ENCODE measurements at places on chromosomes 13 and 19.

DNA sequence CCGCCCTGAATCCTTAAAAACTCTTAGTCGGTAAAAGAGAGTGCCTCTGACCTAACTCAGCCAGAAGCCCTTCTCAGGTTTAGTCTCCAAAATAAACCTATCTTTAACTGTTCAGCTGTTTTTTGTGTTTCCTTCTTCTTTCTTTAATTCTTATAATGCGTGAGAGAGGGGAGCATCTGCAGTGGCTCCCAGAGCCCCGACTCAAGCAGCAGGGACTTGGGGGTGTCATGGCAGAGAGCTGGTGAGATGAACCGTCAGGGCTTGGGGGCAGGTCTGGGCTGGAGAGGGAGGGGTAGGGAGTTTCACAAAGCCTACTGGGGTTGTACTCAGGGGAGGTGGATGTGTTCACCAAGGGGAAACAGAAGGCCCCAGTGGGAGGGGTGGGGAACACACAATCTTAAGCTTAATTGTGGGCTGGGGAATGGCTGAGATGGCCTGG, 16.8 kb upstream of the SIGLEC6 start:
- DNase-seq, result no peak

GRCh38 chr13:106597749-106598395, 29.9 kb upstream of the ARGLU1 start:
- DNase-seq, result no peak

DNA sequence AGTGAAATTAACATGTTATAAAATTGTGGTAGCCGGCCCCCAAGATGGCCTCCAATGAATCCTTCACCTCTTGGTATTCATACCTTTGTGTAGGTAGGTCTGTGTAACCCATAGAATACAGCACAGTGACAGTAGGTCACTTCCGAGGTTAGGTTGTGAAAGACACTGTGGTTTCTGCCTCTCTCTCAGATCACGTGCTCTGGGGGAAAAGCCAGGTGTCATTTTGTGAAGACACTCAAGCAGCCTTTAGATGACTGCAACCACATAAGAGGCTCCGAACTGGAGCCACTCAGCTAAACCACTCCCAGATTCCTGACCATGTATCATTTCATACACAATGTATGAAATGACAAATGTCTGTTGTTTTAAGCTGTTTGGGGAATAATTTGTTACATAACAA, 9.8 kb upstream of the USPL1 start:
- peak; percentile 17 for DNase-seq

DNA sequence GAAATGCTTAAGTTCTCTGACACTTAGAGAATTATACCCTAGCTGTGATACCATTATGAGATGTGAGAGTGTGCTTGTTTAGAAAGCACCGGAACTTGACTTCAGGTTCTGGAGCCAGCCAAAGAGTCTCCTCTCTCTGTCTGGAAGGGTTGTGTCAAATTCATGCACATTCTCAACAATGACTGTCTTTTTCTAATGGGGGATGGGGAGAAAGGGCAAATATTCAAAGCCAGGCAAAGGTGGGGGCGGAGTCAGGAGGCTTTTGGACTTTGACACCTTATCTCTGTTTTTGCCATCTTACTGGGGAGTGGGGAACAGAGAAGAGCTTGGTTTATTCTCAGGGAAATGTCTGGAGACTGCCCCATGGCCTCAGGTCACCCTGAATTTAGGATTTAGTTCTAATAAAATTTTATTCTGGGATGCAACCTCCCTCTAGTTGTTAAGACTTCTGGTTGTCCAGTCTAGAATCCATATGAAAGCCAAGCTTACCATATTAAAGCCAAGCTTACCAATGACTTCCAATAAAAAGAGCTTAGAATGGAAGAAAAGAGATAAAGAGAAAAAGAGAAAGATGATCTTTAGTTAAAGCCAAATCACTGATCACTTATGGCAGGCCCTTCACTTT, 28.2 kb upstream of the KPNA3 start:
- DNase-seq, result no peak

DNA sequence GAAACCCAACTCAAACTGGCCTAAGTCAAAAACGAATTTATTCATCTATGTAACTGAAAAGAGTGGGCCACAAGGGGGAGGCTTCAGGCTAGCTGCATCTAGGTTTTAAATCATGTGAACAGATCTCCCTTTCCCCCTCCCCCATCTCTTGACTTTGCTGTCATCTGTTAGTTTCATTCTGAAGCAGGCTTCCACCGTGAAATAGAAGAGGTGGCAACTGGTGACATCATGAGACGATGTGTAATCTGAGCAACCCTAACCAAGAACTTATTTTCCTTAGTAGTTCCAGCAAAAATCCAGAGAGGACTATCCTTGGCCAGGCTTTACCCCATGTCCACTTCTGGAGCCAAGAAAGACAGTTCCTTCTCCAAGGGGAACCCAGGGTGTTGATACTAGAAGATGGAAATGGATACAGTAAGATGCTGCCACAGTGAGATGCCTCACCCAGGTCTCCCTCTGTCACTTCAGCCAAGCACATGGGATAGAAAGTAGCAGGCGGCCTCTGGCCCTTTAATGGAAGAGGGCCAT, 9.4 kb downstream of the SAMD4B start:
- no peak for DNase-seq

- DNase-seq, result peak; percentile 21
Observed at GRCh38 chr19:2455851-2456570, 748 bp downstream of the LMNB2 start.

GRCh38 chr13:109812382-109812781, 26.0 kb upstream of the IRS2 start:
- DNase-seq, result no peak

Measured in stimulated activated CD8-positive, alpha-beta memory T cell treated with anti-CD3 and anti-CD28 coated beads, Interleukin-7, amount 100 ng/mL, for 24 hours (primary cell).